ENCODE measurements at places on chromosomes 1 and 21.

DNA sequence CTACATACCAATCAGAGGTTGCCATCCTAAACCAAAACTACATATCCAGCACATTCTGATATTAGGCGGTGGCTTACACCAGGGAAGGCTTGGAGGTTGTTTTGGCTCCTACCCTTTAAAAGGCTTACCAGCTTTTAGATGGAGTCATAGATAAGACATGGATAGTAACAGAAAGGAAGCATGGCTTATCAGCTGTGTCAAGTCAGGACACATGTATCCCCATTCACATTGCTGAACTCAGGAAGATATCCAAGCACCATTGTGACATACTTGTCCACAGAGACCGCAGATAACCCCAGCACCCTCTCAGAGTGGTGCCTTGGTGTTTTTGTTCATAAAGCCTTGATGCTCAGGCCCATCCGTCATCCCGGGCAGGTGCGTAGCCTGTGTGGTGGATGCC is 39.7 kb downstream of the ADARB1 start:
- DNase-seq, result no peak

DNA sequence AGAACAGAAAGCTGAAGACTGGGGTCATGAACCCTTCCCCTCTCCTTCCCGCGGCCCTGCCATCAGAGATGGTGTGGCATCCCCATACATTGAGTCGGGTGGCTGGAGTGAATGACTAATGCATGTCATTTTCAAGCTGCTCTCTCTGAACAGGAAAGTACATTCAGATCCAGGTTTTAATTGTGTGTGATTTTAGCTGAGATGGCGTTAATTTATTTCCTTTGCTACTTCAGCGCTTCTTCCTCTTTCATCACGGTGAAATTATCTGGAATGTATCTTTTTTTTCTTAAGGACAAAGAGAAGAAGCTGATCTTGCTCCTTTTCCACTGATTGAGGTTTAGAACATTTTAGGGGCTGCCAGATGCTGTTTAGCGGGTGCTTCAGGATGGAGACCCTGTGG is 8.6 kb upstream of the LRRN2 start:
- DNase-seq, result no peak

DNA sequence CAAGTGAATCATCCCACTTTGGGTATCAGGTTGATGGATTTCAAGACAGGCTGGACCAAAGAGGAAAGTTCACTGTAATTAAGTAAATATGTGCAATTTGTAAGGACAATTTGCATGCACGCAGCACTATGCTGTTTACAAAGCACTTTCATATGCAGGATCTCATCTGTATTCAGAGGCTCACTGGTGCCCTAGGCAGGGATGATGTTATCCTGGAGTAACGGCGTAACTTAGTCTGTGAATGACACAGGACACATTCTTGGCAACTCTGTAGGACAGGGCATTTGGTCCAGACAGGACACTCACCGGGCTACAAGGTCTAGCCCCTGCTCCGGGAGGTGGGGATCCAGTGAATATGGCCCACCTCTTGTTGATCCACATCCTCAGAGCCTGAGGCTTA is 365.4 kb upstream of the DUSP10 start:
- no peak for DNase-seq

DNA sequence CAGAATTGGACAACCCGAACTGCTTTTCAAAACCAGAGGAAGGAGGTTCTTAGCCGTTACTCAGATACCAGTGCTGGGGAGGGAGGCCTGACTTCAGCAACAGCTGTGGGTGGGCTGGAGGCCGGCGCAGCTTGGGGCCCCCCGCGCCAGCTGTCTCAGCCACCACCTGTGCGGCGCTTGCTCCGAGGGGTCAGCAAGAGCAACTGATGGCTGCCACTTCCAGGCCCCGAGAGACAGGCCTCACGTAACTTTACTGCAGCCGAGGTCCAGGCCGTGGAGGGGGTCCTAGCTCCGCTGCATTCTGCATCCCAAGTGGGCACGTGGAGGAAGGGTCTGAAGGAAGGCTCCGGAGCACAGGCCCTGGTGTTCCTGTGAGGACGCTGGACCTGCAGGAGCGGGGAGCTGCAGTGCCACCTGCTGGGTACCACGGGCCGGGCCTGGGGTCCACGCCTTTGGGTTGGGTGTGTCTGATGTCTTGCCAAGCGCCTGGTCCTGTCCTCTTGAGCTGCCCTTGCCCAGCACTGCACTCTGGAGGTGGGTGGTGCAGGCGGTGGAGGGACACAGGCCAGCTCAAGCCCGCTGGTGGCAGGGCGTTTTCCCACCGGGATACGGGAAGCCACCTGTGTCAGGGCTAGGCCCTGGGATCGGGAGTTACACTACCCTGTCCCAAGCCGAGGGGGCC is 9.8 kb downstream of the THAP3 start:
- DNase-seq, result no peak

DNA sequence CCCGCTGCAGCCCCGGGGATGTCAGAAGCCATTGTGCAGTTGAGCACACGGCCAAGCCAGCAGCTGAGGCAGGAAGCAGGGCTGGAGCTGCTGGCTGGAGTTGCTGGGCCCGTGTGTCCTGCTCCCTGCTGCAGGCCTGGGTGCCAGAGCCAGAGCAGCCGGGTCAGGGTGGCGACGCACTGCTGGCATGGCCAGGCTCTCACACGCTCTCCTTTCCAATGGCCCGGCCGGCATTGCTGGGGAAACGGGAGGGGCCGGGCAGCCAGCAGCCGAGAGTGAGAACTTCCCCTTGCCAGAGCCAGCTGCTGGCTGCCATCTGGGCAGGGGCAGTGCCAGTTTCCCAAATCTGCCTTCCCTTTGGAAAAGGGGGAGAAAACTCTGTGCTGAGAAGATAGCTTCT is 82.4 kb upstream of the PROX1 start:
- no peak for DNase-seq

- DNase-seq, result no peak
Measured at GRCh38 chr21:37742532-37742931, 173.7 kb downstream of the KCNJ6 start.

DNA sequence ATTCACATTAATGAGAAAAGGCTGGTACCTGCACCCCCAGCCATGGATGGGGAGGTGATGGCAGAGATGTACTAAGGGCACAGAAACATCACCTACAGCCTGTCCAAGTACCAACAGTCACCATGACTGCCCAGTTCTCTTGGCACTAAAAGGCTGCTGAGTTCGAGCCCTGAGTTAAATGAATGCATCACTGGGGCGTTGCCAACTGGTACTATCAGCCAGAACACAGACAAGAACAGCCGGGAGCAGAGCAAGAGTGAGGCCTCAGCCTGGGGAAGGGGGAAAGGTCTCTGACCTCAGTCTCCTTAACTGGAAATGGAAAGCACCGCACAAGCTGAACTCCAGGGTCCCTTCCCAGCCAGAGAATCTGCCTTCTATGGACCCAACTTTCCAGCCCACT is 60.5 kb downstream of the GLIS1 start:
- DNase-seq, result no peak

DNA sequence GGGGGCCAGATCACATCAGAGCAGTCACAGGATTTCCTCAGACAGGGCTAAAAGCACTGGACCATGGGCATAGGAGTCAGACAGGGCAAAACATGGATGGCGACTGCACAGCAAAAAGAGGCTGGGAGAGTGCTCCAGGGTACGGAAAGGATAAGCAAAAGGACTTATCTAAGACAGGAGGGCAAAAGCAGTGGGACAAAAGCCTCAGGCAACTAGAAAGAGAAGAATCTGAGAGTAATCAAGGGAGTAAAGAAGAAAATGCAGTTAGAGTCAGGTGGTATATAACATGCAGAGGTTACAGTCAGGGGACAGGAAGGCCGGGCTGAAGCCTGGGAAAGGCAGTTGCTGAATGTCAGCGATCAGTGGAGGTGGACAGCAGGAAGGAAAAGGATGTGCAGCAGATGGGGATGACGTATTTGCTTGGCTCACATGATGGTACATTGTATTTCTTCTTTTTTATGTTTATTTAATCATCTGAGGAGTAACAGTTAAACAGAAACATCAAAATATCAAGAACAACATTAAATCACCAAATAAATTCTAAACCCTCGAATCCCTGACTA is 63.1 kb upstream of the CNN3 start:
- no peak for DNase-seq

DNA sequence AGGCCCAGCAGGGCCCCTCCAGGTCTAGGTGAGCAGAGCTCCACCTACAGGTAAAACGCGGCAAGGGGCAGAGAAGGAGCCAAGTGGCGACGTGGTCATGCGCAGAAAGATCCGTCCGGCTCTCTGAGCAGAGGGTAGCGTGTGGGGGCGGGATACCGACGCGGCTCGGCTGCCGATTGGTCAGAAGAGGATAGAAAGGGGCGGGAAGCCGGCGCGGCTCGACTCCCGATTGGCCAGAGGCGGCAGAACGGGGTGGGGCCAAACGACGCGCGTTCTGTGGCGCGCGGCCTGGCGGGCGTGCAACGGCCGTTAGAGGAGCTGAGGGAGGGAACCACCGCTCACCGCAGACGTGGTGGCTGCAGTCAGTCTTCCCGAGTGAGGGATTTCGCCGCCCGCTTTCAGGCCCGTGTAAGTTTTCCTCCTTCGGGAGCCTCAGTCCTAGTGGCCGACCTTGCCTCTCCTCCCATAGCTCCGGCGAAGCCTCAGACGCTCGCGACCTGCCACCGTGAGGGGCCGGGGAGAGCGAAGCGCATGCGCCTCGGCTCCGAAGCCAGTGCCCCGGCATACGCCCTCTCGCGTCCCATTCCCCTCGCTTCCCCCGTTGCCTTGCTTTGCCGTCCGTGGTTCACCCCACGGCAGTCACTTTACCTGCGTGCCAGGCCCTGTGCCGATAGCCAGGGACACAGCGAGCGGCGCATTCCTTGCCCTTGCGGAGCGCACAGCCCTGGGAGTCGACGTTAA is at the start of gene CEP85:
CEP85 (plus strand) TSS at position 298 of the 741 bp plus-strand sequence. CDS start 5,584 bp downstream, outside the sequence.
- peak; percentile 98 for DNase-seq

GRCh38 chr21:46356494-46357334 is 32.8 kb downstream of the PCNT start:
- no peak for DNase-seq

- no peak for DNase-seq
Measured at GRCh38 chr1:198370996-198371395, 169.5 kb downstream of the ATP6V1G3 start.

DNA sequence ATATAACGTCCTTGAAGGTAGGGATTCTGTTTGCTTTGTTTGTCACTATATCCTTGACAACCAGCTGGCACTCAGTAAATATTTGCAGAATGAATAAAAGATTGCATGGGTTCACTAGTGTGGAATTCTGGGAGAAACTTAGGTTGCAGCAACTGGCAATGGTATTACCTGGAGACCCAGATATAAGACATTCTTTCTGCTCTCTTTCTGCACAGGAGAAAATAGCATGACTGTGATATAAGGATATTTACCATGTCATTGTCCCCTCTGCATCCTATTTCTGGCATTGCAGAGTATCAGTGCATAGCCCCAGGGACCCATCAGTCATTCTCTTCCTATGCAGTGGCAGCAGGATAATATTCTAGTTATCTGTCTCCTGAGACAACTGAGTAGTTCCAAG is 308.9 kb upstream of the LRRC7 start:
- DNase-seq, result no peak

DNA sequence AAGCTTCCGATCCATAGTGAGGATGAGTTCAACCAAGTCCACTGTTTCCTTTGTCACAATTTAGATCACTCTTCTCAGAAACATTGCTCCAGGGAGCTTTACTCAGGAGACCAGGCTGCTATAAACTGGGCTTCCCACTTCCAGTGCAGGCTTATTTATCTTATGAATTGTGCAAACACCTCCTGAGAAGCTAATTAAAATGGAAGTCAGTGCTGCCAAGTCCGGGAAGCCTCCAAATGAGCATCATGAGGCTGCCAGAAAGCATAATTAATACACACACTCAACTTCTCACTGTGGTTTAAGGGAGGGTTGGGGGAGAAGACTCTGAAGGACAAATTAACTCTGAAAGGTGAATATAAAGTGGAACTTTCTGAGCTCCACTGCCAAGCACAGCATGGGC is 145.0 kb upstream of the SGIP1 start:
- no peak for DNase-seq

GRCh38 chr1:15598436-15598835 is 13.6 kb upstream of the AGMAT start:
- no peak for DNase-seq

GRCh38 chr1:227170361-227171166 is 147.7 kb downstream of the CDC42BPA start:
- DNase-seq, result no peak
